ENCODE measurements at places on chromosomes 6 and 20. TPM values are rescaled to one million over a fixed set of nuclear protein-coding genes. Genes with fewer than 3 reads are reported as not detected.

Gene C20orf141
- total RNA-seq = not detected

Gene PRPF6
- 61.2 TPM for total RNA-seq

Gene SYCP2L
- 0.49 TPM for total RNA-seq

Gene HLA-DRA
- 421 TPM for total RNA-seq

Gene OR2J3
- total RNA-seq = not detected

Gene ZKSCAN3
- 13.2 TPM for total RNA-seq

GRCh38 chr6:63236398-63236817 is 25.1 kb downstream of the FKBP1C start:
- no peak overlapping the region for H3K4me3 ChIP-seq
- H3K36me3 ChIP-seq = no peaks in the 10 kb centered on the region
- DNase-seq = no peak

GRCh38 chr20:51418137-51418529 is 124.4 kb downstream of the NFATC2 start:
- H3K36me3 ChIP-seq = no peaks in the 10 kb centered on the region
- no peak overlapping the region for H3K27ac ChIP-seq
- no peaks in the 10 kb centered on the region for H3K27me3 ChIP-seq

DNA sequence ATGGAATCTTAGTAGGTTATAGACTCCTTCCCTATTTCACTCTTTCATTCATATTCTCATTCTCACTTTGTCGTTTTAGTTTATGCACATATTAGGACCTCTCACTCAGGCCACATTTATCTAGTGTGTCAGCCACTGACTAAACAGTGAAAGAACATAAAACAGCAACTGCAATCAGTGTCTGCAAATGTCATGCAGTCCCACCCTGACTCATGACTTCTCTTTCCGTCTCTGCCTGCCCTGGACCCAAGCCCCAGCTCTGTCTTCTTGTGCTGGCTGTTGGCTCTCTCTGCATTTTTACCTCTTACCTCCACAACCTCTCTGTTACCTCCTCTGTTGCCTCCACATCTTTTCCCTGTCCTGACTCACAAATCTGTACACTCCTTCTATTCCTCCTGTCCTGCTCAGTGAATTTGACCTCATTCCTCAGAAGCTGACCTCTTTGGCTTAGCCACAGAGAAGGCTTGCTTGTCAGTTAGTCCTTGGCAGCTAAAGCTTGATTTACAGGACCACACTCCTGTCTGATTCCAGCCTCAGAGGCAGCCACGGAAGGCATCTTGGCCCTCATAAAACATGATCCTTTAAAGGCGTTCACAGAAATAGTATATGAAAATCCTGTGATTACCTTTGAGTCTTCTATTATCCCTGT is 247.6 kb downstream of the PKHD1 start:
- no peaks in the 10 kb centered on the region for H3K27me3 ChIP-seq
- no peaks in the 10 kb centered on the region for H3K36me3 ChIP-seq
- no peaks in the 10 kb centered on the region for H3K4me1 ChIP-seq
- no peak for DNase-seq

GRCh38 chr6:102154176-102154575 is 760.7 kb downstream of the GRIK2 start:
- no peak overlapping the region for H3K4me3 ChIP-seq
- H3K27me3 ChIP-seq = no peaks in the 10 kb centered on the region
- H3K4me1 ChIP-seq = no peaks in the 10 kb centered on the region
- H3K27ac ChIP-seq = no peak overlapping the region
- no peaks in the 10 kb centered on the region for H3K36me3 ChIP-seq
- DNase-seq = no peak

GRCh38 chr6:4665489-4666417 is 110.5 kb upstream of the CDYL start:
- no peaks in the 10 kb centered on the region for H3K36me3 ChIP-seq
- no peak overlapping the region for H3K4me3 ChIP-seq
- no peaks in the 10 kb centered on the region for H3K4me1 ChIP-seq
- no peaks in the 10 kb centered on the region for H3K27me3 ChIP-seq

- H3K4me3 ChIP-seq = no peak overlapping the region
- H3K27me3 ChIP-seq = no peaks in the 10 kb centered on the region
- no peaks in the 10 kb centered on the region for H3K4me1 ChIP-seq
- H3K36me3 ChIP-seq = no peaks in the 10 kb centered on the region
- no peak overlapping the region for H3K27ac ChIP-seq
These were observed 69.6 kb upstream of the HDGFL1 start for GRCh38 chr6:22499815-22500214.

- H3K4me1 ChIP-seq = no peaks in the 10 kb centered on the region
- DNase-seq = no peak
- no peaks in the 10 kb centered on the region for H3K27me3 ChIP-seq
- no peak overlapping the region for H3K4me3 ChIP-seq
- H3K27ac ChIP-seq = no peak overlapping the region
- no peaks in the 10 kb centered on the region for H3K36me3 ChIP-seq
These were observed 747.0 kb downstream of the PTPRT start for GRCh38 chr20:42442716-42443115.

- DNase-seq = peak; percentile 95
- peak within 1 kb of the TSS; percentile 93 for H3K27ac ChIP-seq
- peak within 1 kb of the TSS; percentile 82 for H3K4me3 ChIP-seq
- peaks cover 3% of the 10 kb centered on the region for H3K27me3 ChIP-seq
- peaks cover 21% of the 10 kb centered on the region for H3K4me1 ChIP-seq
These were observed at the start of gene GCLC for GRCh38 chr6:53544470-53545308. GCLC (minus strand) TSS chr6:53545101; CDS start chr6:53544645, 456 bp downstream.

GRCh38 chr6:28206928-28207509 is 18.1 kb upstream of the ZSCAN9 start:
- H3K36me3 ChIP-seq = no peaks in the 10 kb centered on the region
- DNase-seq = peak; percentile 43
- H3K4me3 ChIP-seq = no peak overlapping the region
- H3K4me1 ChIP-seq = no peaks in the 10 kb centered on the region
- peaks cover 69% of the 10 kb centered on the region for H3K27me3 ChIP-seq
